Fibroblast of skin of back (primary cell): ENCODE measurements at places on chromosomes 3 and 15.

- peak; percentile 46 for DNase-seq
Observed at GRCh38 chr3:156456771-156457224, 98.1 kb downstream of the SSR3 start.

DNA sequence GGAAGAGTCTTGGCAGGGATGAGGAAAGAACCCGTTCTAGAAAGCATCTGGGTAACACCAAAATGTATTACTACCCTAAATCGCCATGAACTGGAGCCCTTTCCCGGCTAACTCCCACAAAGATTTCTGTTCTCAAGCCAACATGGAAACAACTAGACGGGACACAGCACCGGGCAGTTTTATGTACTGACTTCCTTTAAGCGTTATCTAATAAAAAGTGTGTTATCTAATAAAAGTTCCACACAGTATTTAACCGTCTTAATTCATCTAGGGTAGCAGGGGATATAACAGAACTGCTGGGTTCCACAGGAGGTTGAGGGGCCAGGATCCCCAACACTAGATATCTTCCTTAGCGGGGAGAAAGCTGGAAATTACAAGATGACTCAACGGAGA lies 347 bp upstream of the C3orf62 start:
- peak; percentile 11 for DNase-seq

DNA sequence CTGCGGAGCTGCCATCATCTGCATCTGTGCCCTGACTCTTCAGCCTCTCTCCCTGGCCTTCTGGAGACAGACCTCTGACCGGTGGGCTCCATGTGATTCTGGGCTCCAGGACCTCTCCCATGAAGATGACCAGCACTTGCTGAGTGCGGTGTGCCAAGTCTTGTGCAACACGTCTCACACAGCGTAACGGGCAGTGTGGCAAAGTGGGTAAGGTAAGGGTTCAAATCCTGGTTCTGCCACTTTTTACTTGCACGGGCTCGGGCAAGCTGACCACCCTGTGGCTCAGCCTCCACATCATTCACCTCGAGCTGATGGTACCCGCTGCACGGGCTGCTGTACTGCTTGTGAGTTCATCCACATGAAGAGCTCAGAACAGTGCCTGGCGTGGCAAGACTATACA lies 6.5 kb upstream of the SYNM start:
- DNase-seq, result no peak

DNA sequence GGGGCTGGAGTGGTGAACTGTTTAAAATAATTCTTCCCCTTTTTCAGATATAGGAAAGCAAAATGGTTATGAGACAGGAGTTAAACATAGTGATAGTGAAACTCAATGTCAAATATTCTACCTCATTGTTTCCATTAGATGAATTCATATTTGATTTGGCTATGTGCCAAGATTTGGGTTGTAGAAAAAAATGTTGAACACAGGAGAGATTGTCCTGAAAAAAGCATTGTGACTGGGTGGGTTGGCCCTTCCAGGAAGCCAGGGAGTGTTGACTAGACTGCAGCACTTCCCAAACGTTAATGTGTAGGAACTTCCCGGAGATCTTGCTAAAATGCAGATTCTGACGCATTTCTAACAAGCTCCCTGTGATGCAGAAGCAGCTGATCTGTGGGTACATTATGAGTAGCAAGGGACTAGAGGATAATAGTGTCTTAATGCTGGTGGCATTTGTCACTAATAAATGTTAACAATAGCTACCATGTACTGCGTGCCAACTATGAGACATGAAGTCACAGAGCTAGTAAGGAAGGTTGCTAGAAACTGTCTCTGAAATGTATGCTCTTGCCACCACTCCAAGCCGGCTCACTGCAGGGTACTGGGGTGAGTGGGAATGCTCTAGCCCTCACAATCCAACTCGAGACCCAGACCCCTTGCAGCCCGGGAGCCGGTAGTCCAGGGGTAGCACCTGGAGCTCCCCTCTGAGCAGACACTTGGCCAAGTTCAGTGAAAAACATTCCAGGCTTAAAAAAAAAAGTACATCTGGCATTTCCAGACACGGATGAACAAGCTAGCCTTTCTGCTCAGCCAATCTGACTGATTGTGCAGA lies 120.6 kb downstream of the CD47 start:
- DNase-seq, result peak; percentile 72

DNA sequence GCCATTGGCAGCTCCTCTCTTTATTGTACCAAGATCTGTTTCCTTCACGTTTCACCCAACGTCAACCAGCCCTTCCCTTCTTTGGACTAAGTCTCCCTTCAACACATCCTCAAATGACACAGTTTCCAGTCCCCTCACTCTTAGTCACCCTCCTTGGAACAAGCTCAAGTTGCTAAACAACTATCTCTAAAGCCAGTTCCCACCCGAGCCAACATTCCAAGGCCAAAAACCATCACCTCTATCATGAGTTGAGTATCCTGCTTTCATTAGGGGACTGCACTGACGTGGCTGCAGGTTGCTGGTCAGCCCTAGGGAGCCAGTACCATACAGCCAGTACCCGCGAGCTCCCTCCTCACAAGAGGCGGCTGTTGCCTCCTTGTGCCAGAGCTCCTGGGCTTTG lies 73.8 kb downstream of the LIPC start:
- DNase-seq, result peak; percentile 58
